ENCODE measurements at places on chromosomes 2 and 18.
A peak's percentile ranks its signal among the peaks of the same experiment; 100 is the strongest.

GRCh38 chr18:75086494-75087034 lies 122.4 kb downstream of the PTGR3 start:
- DNase-seq, result no peak

- DNase-seq, result no peak
Observed at GRCh38 chr2:72001937-72002690, 145.5 kb downstream of the CYP26B1 start.

DNA sequence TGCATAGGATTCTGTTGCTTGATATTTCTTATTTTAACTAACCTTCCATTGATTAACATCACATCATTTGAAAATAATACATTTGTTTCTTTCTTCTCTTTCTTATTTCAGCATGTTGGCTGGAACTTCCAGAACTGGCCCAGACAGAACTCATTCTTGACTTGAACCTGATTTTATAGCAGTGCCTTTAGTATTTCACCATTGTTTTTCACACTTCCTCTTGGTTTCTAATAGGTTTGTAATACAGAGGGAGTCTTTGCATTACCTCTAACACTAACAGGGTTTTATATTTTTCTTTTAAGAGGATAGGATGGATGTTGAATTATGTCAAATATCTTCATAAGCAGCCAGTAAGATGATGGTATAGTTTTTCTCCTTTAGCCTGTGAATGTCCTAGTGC lies 39.2 kb downstream of the SEMA4F start:
- peak; percentile 19 for DNase-seq

DNA sequence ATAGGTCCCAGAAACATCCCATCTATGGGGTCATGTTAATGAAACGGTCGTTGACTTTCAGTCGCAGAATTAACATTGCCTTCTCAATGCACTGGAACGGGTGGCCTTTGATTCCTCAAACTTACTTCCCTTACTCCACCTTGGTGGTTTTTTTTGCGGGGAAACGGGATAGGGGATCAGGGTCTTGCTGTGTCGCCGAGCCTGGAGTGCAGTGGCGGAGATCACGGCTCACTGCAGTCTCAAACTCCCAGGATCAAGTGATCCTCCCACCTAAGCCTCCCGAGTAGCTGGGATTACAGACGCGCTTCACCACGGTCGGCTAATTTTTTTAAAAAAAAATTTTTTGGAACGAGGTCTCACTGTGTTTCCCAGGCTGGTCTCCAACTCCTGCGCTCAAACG lies 754 bp downstream of the ATG16L1 start:
- no peak for DNase-seq

- no peak for DNase-seq
Observed at GRCh38 chr2:54528311-54528955, 72.3 kb downstream of the SPTBN1 start.

GRCh38 chr2:170361090-170361936 lies 183.4 kb downstream of the MYO3B start:
- DNase-seq, result peak; percentile 53

DNA sequence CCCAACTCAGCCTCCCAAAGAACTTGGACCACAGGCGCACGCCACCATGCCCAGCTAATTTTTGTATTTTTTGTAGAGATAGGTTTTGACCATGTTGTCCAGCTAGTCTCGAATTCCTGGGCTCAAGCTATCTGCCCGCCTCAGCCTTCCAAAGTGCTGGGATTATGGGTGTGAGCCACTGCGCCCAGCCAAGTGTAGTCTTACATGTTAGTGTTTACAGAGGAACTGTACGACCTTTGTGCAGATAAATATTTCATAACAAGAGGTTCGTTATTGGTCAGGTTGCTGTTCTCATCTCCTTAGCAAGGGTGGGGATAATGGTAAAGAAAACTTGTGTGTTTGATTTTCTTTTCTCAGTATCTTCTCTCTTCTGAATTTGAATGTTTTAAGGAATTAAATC lies 46.5 kb downstream of the RALBP1 start:
- DNase-seq, result no peak

- DNase-seq, result no peak
Observed at GRCh38 chr2:120384486-120385354, 38.8 kb downstream of the INHBB start.

GRCh38 chr2:176614049-176614448 lies 344.8 kb downstream of the MTX2 start:
- DNase-seq, result no peak

- DNase-seq, result no peak
Observed at GRCh38 chr2:140650825-140651224, 1480.0 kb downstream of the LRP1B start.

GRCh38 chr2:160322320-160322719 lies 122.2 kb upstream of the ITGB6 start:
- DNase-seq, result peak; percentile 16

DNA sequence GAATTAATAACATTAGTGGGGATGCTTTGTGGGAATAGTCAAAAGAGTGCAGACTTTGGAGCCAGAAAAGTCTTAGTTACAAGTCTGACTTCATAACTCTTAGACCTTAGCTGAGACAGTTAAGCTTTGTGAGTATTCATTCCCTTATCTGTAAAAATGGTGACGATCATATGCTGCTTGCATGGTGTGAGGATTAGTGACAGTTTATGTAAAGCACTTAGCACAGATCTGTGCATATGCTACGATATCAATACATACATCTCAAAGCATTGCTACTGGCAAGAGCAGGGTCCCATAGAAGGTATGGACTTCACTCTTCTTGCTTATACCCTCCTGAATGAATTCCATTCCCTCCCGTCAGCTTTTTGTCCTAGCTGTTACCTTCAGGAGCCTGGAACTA lies 56.7 kb upstream of the LYPD6B start:
- no peak for DNase-seq

DNA sequence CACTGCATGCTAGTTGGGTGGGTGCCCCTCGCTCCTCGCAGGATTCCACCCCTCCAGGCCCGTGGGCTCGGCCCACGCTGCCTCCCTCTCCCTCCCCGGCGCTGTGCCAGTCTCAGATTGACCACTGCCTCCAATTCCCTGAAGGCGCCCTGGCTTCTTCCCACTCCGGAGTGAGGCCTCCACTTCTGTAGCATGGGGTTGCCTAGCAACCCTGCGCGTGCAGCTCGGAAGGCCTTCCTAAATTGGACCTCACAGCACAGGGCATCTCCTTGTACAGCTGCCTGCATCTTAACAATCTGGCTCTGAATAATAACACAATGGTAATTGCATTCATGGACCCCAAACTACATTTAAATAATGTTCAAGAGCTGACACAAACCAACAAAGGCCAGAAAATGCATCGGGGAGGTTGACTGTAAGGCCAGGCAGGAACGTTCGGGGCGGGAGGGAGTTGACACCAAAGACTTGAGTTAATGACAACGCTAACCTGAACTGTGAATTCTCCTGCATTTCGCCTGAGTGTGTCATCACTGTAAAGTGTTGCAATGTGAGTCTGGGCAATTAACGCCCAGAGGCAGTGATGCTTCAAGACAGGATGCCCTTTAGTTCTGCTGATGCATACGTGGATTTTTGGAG lies 222.9 kb downstream of the ZBTB7C start:
- no peak for DNase-seq

- no peak for DNase-seq
Observed at GRCh38 chr2:8019934-8020333, 661.9 kb upstream of the ID2 start.

DNA sequence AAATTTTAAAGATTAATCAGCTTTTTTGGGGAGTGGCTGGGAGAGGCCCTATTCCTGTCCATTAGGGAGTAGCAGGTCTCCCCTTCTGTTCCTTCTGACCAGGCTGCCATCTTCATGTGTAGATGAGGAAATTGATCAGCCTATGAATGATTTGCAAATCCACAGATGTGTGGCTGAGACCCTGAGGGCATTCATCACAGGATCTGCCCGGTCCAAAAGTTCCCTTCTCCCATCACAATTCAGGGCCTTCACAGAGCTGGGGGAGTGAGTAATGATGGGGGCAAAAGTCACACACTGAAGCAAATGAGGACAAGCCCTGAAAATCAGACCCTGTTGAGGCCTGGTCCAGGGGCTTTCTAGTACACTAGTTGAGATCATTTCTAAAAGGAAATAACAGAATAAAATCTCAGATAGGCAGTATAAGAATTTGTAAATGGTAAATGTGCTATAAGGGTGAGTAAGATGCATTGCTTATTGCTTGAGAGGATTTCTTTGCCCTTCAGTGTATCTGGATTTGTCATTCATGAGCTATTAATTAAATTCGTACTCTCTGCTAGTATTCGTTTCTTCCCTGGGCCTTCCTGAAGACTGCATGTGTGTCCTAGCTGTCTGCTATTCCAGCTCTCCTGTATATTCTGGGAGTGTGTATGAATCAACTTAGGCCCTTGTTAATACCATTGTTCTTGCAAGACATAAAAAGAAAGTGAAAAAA lies 53.2 kb downstream of the SETBP1 start:
- no peak for DNase-seq

GRCh38 chr2:240509667-240510512 lies 47.9 kb downstream of the ANKMY1 start:
- no peak for DNase-seq

- no peak for DNase-seq
Observed at GRCh38 chr2:22600999-22601398, 784.0 kb upstream of the KLHL29 start.

- DNase-seq, result no peak
Observed at GRCh38 chr2:136407952-136408318, 290.0 kb upstream of the CXCR4 start.

- peak; percentile 64 for DNase-seq
Observed at GRCh38 chr2:178530131-178530530, 49.9 kb downstream of the PLEKHA3 start.

DNA sequence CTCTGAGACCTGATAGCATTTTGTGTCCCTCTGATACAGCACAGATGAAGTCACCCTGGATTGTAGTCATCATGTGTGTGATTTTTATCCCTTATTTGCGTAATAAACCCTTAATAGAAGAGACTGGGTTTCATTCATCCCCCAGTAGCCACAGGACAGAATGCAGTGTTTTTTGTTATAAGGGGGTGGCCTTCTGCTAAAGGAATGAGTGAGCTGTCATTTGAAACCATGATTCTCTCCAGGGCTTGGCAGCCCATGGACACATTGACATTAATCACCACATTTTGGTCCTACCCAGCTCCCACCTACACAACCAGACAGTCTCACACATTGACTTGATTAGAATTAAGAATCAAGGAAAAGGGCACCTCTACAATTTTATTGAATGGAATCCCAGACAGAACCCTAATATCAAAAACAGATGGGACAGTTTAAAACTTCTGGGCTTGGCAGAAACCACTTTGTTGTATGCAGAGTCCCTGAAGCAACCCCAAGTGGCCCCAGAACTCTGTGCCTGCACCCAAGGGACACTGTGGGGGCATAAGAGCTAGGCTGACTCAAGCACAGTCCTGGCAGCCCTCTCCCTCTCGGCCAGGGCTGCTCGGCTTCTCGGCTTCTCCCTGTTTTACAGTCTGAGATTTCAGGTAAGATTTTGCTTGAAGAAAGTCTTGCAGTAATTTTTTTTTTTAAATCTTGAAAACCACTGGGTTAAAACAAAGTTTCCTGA lies 254.0 kb upstream of the SLC14A2 start:
- no peak for DNase-seq

DNA sequence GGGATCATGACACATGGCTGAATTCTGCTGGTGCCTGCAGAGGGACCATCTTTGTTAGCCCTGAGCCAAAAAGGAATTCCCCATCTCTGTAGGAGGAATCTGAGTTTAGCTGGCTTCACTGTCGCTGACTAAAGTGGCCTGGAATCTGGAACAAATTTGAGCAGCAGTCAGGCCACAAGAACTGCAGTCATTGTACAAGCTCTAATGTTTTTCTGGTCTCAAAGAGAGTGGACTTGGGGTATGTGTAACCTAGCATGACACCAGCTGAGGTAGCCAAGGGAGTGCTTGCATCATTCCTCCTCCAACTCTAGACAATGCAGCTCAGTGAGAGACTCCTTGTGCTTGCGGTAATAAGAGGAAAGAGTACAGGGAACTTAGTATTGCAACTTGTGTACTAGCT lies 539.1 kb upstream of the LRRTM4 start:
- no peak for DNase-seq

DNA sequence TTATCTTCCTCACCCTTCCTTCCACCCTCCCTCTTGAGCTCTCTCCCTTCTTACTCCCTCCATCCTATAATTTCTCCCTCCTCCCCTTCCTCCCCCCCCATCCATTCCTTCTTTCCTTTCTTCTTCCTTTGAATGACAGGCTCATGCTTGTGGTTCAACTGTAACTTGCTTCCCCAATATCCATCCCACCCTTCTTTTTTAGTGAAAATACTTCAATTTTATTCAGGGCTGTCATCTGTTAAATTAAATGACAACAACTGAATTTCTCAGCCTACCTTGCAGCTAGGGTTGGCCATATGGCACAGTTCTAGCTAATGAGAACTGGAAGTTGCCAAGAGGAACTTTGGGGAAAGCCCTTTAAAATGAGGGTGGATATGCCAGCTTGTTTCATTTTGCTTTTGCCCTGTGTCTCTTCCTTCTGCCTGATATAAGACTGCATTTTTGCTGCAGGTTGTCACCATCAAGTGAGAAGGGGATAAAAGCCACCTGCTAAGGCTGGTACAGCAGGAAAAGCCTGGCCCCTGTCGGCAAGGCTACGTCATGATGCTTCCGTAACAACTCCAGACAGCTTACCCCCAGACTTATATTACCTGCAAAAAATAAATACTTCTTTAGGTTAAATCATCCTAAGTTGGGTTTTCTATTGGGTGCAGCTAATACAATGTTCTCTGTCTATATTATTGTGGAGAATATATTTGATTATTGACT lies 121.8 kb downstream of the NXPH2 start:
- DNase-seq, result no peak

GRCh38 chr2:58497168-58497567 lies 256.0 kb upstream of the FANCL start:
- no peak for DNase-seq

DNA sequence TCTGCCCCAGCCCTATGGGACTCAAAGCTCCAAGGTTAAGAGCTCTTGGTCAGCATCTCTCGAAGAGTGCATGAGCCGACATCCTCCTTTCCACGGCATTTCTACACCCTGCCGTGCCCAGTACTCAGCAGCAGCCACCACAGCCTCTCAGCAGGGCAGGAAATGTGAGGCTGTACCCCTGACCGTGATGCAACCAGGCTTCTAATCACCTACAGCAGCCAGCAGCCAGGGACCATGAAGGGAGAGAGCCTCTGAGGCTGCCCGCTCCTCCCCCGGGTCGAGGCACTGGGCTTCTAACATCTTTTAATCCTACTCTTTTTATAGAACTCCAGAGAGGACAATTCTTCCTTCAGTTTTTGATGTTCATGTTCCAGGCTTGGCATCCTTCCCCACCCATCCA lies 6.5 kb downstream of the CYS1 start:
- DNase-seq, result no peak

DNA sequence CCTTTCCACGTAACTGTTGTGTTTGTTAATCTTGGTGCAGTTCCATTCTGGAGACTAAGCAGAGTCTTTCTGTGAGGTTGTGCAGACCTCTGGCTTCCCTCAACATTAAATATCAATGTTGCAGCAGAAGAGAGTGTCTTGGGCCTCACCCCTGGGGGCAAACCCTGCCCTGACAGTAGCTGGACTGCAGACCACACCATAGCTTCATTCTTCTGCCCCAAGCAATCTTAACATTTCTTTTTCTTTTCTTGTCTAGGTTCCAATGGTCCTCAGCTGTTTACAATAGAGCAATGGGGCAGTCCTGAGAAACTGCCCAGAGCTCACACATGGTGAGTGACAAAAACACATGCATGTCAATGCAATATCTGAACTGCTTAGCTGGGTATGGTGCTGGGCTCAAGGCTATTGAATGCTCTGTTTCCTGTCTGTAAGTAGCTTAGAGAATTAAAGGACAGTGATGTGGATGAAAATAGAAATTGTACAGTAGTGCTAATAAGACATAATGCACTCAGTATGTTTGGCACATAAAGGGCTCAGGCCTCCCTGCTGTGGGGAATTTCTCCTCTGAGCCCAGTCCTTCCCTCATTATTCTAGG lies 237.6 kb downstream of the ALPK2 start:
- DNase-seq, result no peak
